ENCODE measurements at places on chromosomes 11 and 22.

- DNase-seq, result no peak
Measured at GRCh38 chr11:44931466-44931865, 19.2 kb downstream of the TP53I11 start.

DNA sequence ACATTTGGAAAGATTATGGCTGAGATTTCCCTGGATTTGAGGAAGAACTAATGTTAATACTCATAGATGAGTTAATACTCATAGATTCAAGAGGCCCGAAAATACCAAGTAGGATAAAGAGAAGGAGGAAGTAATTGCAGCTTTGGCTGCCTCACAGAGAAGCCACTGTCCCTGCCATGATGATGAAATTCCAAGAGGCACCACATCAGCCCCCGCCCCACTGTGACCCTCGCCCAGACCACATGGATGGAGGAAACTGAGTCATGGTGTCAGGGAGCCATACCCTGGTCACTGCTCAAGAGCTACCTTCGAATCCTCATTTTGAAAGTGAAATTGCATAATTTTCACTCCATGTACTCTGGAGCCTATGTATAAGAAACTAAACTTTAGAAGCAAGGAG, 92.9 kb upstream of the SLC22A12 start:
- DNase-seq, result peak; percentile 83

DNA sequence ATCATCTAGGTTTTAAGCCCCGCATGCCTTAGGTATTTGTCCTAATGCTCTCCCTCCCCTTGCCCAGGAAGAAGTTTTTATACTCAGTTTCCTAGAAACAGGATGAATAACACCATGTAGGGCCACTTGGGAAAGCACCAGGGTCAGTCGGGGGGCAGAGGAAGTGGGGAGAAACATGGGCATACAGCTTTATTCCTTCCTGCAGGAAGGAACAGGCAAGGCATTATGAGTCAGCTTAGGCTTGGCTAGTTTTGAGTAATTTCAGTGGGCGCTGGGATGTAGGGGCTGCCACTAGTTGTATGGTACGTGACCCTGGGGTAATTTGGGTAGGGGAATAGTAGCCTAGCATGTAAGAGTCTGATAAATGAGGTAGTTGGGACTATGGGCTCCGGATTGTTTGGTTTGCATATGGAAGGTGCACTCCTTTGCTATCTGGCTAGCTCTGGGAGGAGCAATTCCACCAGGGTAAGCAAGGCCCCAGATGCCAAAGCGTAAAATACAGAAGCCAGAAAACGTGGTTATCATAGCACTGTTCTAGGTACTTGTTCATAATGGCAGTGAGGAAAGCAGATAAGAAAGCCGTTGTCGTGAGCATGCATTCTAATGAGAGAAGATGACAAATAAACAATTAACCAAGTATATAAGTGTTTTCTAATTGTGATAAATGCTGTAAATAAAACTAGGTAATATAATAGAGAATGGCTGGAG, 24.8 kb downstream of the ACER3 start:
- DNase-seq, result no peak

DNA sequence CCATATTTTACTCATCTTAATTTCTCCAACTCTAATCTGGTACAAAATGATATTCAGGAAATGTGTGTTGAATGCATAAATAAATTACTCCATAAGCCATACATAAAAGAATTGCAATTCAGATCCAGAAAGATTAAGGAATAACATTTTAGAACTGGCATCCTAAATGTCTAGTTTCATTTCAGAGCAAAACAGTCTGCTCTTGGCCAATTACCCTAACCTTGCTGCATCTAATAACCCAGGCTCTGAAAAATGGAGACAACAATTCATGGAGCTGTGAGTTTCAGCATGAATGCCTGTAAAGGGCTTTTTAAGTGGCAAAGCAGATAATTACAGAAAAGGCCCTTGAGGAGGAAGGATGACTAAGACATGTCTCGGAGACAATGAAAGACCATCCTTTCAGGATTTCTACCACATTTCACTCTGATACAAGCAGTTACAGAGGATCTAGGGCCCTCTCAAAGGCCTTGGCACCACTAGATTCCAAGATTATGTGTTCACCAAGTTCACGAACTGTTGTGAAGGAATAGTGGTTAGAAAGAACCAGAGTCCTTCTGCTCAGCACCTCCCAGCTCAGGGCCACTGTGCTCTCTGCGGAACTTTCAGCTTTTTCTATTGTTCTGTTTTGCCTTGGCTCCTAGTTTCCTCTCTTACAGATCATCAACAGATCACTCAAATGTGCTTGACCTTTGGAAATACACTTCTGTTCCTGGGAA, 157.6 kb upstream of the BLID start:
- DNase-seq, result no peak

- no peak for DNase-seq
Measured at GRCh38 chr11:7421136-7421535, 64.2 kb upstream of the OLFML1 start.

GRCh38 chr11:113626736-113627135, 79.4 kb downstream of the TMPRSS5 start:
- DNase-seq, result no peak

DNA sequence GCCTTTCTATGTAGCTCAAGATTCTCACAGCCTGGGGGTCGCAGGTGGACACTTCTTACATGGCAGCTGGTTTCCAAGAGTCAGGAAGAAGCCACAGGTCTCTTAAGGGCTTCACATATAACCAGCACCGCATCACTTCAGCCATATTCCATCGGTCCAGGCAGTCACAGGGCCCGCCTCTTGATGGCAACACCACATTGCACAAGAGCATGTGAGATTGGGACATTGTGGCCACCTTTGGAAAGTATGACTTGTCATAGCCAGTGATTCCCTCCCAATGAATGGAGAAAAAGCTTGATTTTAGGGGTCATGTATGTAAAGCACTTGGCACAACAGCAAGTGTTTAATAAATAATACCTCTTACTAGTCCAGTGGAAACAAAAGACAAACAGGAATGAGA, 98.3 kb downstream of the NCAM1 start:
- no peak for DNase-seq

DNA sequence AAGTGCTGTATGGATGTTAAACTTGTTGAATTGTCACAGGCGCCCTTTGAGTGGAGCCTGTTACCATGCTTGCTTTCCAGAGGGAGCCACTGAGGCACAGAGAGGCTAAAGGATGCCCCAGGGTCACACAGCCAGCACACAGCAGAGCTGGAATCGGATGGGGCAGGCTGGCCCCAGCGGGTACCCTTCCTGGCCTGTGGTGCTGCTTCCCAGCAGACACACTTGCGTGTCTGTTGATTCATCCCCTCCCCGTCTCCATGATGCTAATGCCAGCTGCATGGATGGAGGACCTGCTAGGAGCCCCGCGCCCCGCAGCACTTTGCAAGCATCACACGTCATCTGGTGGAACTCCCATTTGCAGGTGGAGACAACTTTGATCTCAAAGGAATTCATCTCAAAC, 52.4 kb upstream of the SHISAL1 start:
- peak; percentile 73 for DNase-seq

GRCh38 chr22:50720301-50721256, 17.4 kb upstream of the ACR start:
- no peak for DNase-seq

DNA sequence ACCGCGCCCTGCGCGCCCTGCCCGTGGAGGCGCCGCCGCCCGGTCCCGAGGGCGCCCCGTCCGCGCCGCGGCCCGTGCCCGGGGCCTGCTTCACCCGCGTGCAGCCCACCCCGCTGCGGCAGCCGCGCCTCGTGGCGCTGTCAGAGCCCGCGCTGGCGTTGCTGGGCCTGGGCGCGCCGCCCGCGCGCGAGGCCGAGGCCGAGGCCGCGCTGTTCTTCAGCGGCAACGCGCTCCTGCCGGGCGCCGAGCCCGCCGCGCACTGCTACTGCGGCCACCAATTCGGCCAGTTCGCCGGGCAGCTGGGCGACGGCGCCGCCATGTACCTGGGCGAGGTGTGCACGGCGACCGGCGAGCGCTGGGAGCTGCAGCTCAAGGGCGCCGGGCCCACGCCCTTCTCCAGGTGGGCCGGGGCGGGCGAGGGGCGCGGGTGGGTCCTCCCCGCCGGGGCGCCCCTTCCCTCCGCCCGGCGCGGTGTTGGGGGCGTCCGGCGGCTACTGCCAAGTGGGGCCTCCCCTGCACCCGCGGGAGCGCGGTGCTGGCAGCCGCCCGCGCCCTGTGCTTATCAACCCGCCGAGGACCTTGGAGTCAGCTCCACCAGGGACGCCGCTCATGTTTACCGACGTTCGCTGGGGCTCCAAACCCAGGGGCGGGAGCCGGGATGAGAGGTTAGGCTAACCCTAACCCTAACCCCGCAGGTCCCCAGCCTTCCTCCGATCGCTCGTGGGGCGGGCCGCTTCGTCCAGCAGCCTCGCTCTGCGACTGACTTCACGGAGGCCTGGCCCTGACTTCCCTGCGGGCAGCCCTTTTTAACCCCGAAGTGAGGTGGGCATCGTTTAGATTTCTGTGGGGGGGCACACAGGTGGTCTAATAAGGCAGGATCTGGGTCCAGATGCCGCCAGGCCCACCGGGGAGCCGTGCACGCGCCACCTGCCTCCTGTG, 649 bp downstream of the SELENOO start:
- DNase-seq, result no peak

All from lower leg skin (tissue), 4 donors.